Natural killer cell (primary cell): ENCODE measurements at places on chromosomes 2 and 18. TPM values are rescaled to one million over a fixed set of nuclear protein-coding genes. Genes with fewer than 3 reads are reported as not detected.

Gene HOXD1
- not detected for total RNA-seq

DNA sequence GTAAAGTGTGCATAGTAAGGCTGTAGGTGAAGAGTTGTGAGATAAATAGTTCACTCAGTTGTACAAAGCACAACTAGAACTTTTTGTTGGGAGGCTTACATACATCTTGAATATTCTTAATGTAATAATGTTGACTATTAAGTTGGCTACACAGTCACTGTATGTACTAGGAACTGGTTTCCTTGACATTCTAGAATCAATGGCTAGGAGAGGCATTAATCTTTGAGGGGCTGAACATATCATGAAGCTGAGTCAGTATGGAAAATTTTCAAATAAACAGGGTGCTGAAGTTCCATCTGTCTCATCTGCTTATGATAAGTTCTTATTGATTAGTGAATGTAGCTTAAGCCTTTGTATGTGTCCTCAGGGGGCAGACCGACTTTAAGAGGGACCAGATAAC lies 23.4 kb downstream of the METTL21A start:
- no peaks in the 10 kb centered on the region for H3K27me3 ChIP-seq
- H3K4me3 ChIP-seq = no peak overlapping the region
- no peak for DNase-seq
- no peak overlapping the region for H3K27ac ChIP-seq
- peaks cover 16% of the 10 kb centered on the region for H3K36me3 ChIP-seq

GRCh38 chr2:45683292-45683691 lies 31.8 kb downstream of the PRKCE start:
- DNase-seq = no peak
- H3K36me3 ChIP-seq = no peaks in the 10 kb centered on the region
- no peak overlapping the region for H3K4me3 ChIP-seq
- H3K27me3 ChIP-seq = no peaks in the 10 kb centered on the region
- H3K4me1 ChIP-seq = peaks cover 16% of the 10 kb centered on the region

DNA sequence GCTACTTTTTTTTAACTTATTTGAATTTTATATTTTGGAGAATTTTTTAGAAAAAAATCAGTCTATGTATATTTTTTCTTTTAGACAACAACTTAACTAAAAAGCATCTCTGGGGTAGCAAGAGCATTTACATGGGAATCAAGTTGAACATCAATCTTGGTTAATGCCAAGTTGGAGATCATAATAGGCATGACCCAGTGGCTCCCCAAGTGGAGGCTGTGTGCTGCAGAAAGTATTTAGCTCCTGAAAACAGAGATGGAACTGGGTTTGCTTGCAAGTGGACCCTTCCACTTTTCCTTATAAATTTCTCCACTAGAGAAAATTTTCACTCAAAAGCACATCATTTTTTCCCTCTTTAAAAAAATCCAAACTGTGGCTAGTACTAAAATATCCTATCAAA lies 23.9 kb upstream of the CAVIN2 start:
- H3K4me3 ChIP-seq = no peak overlapping the region
- no peak for DNase-seq
- H3K4me1 ChIP-seq = no peaks in the 10 kb centered on the region
- H3K27me3 ChIP-seq = no peaks in the 10 kb centered on the region
- H3K27ac ChIP-seq = no peak overlapping the region
- no peaks in the 10 kb centered on the region for H3K36me3 ChIP-seq

DNA sequence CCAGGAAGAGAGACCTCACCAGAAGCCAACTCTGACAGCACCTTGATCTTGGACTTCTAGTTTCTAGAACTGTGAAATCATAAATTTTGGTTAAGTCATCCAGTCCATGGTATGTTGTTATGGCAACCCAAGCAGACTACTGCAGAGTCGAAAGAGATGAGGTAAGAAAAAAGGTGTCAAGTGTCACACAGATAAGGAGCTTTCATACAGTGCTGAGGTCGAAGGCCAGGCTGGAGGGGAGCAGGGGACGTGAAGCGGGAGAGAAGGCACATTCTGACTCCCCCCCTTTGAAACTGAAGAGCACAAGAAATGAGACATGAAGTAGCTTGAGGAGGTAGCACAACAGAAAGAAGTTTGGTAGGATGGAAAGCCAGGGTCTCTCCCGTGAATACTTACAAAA lies 110.4 kb downstream of the ALK start:
- no peak overlapping the region for H3K27ac ChIP-seq
- no peaks in the 10 kb centered on the region for H3K36me3 ChIP-seq
- no peaks in the 10 kb centered on the region for H3K4me1 ChIP-seq

DNA sequence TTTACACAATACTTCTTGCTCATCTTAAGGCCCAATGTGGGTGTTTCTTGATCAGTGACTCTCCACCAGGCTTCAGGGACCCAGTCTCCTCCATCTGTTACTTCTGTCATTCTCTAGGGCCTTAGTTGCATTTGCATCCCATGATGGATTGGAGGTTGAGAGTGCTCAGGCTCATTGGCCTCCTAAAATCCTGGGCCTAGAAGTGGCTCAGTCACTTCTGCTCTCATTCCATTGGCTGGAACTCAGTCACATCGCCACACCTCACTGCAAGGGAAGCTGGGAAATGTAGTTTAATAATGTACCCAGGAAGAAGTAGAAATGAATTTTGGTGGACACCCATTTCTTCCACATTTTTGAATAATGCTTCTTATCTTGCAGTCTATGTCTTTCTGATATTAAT lies 223.5 kb downstream of the HRH4 start:
- H3K27ac ChIP-seq = no peak overlapping the region
- no peak overlapping the region for H3K4me3 ChIP-seq
- DNase-seq = no peak
- no peaks in the 10 kb centered on the region for H3K27me3 ChIP-seq
- no peaks in the 10 kb centered on the region for H3K4me1 ChIP-seq

- H3K27ac ChIP-seq = no peak overlapping the region
- H3K27me3 ChIP-seq = no peaks in the 10 kb centered on the region
- H3K36me3 ChIP-seq = no peaks in the 10 kb centered on the region
- DNase-seq = no peak
Observed at GRCh38 chr18:50630895-50631294, 71.0 kb downstream of the MAPK4 start.

DNA sequence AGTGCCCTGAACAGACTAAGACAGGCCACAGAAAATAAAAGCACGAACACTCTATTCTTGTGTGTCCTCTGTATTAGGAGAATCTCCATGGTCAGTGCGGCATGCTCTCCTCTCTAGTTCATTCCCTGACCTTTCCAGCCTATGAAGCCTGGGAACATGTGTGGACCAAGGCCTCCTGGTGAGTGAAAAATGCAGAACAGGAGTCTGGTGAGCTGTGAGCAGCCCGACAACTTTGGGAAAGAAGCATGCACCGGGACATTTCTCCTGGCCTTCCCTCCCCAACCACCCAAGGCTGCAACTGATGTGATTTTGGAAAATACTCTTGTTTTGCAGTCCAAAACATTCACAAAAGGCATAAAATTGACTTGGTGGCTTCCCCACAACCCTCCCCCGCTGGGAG lies 878.3 kb upstream of the ID2 start:
- H3K27ac ChIP-seq = no peak overlapping the region
- no peaks in the 10 kb centered on the region for H3K27me3 ChIP-seq
- no peak overlapping the region for H3K4me3 ChIP-seq
- no peaks in the 10 kb centered on the region for H3K4me1 ChIP-seq
- DNase-seq = no peak
